CD4-positive, alpha-beta T cell treated with Interferon alpha-2 for 1 hour (primary cell): ENCODE measurements at places on chromosomes 16 and 17.

- no peak for DNase-seq
These were observed 10.1 kb downstream of the TBC1D26 start for GRCh38 chr17:15742051-15742795.

- DNase-seq: no peak
These were observed 6.0 kb upstream of the DCXR start for GRCh38 chr17:82043507-82043906.

- no peak for DNase-seq
These were observed 18.8 kb downstream of the TOM1L1 start for GRCh38 chr17:54919425-54919824.

DNA sequence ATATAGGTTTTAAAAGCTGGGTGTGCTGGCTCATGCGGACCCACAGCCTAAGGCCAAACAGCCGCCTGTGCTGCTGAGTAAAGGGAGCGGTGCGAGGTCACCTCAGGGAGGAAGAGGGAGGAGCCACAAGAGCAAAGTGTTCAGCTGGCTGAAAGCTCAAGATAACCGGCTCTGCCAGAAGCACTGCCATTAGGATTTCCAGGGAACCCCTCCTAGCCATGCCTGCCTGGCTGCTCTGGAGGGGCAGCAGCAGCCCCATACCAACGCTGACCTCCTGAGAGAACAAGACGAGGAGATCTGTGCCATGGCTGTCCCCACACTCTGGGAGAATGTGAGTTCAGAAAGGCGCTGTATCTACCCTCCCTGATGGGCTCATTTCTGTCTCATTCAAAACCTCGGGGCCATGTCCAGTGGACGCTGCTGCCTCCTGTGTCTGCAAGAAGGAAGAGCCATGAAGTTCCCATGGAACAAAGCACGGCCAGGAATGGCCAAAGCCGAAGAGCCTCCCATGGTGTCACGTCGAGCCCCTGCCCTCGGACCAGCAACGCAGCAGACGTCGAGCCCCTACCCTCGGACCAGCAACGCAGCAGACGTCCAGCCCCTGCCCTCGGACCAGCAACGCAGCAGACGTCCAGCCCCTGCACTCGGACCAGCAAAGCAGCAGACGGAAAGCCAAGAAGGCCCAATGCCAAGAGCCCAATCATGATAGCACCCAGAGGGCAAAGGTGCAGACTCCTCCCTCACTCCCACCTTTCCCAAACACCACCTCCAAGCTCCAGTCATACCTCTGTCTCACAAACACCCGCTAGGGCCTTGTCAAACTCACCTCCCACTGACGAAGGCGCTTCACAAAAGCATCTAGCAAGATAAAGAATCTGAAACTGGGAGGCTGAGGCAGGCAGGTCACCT is 107.0 kb downstream of the ANKRD11 start:
- DNase-seq: no peak

- DNase-seq: no peak
These were observed 849 bp upstream of the SULT1A1 start for GRCh38 chr16:28610595-28611191.

DNA sequence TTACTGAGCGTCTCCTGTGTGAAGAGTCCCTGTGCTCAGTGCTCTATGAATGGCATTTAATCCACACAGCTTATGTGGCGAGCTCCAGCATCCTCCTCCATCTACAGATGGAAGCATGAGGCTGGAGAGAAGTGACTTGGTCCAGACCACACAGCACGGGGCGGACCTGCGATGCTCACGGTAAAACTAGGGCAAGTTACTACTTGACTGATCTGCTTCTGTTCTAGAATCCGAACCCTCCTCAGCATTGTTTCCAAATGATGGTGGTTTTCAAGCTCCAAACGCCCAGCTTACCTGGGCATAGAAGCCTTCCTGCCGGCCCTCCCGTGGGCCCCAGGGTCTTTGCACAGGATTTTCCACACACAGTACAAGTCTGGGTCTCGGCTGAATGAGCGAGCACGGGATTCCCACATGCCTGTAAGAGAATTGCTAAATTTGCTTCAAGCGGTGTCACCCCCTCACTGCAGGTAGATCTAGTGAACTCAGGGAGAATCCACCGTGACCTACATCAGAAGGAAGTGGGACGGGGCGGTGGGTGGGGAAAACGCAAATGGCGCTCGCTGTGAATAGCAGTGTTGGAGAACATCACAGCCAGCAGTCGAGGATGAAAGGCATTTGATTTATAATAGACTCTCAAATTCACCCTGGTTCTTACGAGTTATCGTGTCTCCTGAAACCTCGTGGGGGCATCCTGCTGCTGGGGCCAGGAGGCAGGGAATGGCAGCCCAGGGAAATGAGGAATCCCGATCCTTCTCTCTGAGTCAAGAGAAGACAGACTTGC is 101.1 kb downstream of the CMIP start:
- DNase-seq: no peak

GRCh38 chr16:22284637-22285036 is 12.6 kb upstream of the POLR3E start:
- DNase-seq: no peak

DNA sequence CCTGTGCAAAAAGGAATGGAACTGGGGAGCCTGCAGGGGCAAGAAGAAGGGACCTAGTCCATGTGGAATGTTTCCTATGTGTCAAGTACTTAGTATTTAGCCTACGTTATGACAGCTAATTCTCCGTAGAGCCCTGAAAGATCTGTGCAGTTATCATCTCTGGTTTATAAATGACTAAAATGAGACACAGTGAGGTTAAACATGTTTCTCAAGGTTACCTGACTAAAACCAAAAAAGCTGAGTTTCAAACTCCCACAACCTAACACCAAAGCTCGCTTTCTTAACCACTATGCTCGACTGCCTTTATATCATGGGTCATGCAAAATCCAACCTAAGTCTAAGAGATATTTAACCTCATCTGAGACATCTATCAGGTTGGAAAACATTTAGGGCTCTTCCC is 53.3 kb upstream of the CCL2 start:
- DNase-seq: no peak

- DNase-seq: no peak
These were observed 55.4 kb upstream of the NLK start for GRCh38 chr17:27986805-27987684.

GRCh38 chr17:39527220-39527813 is 66.0 kb downstream of the CDK12 start:
- DNase-seq: no peak

DNA sequence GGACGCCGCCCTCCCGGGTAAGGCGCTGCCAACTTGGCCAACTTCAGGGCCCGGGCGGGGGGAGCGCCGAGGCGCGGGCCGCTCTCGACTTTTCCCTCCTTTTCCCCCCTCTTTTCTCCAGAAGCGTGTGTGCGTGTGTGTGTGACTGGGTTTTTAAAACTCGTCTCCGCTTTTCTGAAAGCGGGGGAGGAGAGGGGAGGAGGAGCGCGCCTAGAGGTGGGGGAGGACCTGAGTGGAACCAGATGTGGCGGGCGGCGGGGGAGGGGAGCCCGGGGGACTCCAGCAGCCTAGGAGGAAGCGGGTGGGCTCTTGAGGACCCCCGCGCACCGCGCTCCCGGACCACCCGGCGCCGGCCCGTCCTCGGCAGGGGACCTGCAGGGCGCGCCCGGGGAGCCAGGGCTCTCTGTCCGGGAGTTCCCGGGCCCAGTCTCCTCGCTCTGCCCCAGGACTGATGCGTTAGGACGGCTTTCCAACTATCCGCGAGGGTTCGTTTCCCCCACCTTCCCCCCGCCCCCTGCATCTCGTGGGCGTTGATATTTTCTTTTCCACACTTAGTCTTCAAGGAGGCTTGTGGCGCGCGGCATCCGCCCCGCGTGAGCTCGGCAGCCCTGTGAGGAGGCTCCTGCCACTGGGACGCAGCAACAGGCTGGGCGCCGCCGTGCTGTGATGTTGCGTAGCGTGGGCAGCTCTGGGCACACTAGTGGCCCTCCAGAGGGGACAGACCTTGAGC is 599 bp downstream of the MRC2 start:
- no peak for DNase-seq

GRCh38 chr17:74798239-74798707 is 22.1 kb upstream of the NAT9 start:
- DNase-seq: no peak

DNA sequence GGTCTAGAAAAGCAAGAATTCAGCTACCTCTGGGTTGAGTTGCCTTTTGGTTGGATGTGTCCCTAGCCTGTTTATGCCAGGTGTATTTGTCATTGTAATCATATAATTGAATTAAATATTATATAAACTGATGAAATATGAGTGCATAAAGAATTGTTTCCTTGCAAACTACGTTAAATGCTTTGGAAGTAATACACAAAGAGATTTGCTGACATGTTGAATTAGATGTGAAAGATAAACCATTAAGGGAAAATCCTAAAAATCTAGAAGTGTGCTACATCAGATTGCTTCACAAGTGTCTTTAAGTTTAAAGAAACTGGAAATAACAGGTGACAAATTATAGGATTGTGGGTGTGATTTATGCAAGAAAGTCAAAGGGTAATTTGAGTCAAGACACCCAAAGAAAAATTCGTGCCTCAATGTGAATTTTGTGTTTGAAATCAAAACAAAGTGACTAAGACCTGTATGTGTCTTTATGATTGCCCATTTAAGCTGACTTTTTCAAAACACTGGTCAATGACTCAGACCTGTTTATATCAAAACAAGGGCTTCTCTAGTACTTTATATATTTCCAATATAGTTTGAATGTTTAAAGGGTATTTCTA is 5.1 kb upstream of the PYY start:
- no peak for DNase-seq

DNA sequence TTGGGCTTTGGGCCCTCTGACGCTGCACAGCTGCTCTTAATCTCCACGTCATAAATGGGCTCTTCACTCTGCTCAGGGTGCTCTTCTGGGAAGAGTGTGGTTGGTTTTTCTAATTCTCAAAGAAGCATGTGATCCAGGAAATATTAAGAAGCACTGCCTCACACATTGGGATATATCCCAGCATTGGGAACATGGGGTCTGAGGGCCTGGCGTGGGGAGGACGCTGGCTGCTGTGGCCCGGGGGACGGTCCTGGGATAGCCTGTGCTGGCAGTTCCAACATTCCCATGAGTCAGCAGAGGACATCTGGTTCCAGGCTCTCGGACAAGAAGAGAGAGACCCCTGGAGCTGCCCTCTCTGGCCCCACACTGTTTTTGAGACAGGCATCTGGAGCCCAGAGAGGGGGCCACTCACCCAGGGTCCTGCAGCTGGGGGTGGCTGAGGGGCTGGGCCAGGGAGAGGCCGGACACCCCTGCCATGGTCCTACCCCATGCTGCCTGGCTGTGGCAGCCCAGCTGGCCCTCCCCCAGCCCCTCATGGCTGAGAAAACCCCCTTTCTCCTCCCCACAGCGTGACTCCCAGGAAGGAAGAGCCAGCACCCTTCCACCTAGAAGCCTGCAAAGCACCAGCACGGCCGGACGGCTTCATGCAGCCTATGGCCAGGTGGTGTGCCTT is 58.8 kb downstream of the NT5M start:
- no peak for DNase-seq

GRCh38 chr16:67683767-67684166 is 17.2 kb downstream of the C16orf86 start:
- no peak for DNase-seq

- no peak for DNase-seq
These were observed 6.7 kb downstream of the RPRML start for GRCh38 chr17:46972346-46972745.

DNA sequence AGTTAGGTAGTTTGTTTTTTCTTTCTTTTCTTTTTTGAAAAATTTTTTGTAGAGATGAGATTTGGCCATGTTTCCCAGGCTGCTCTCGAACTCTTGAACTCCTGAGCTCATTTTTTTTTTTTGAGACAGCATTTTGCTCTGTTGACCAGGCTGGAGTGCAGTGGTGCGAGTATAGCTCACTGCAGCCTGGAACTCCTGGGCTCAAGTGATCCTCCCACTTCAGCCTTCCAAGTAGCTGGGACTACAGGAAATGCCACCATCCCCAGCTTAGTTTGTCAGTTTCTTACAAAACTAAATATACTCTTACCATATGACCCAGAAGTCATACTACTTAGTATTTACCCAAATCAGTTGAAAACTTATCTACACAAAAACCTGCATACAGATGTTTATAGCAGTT is 14.4 kb upstream of the FBXO47 start:
- DNase-seq: no peak

GRCh38 chr16:58515871-58516767 is 802 bp downstream of the SETD6 start:
- peak; percentile 46 for DNase-seq

DNA sequence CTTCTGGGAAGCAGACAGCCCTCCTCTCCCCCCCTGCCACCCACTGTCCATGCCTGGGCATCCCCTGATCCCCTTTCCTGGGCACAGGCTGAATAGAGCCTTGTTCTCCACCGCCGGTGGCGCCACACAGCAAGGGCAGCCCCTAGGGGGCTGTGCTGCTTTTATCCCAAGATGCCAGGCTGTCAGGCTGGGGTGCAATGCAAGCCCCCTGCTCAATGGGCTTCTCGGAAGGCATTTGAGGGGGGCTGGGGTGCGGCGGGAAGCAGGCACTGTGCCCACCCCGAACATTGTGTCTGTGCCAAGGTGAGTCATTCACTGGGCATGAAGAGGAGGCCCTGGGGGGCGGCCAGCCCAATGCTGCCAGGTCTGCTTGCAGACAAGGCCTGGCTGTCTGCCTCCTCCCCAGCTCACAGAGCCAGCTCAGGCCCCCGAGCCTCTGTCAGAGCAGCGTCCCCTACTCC is 1.5 kb upstream of the GFAP start:
- DNase-seq: no peak

- DNase-seq: no peak
These were observed 115.2 kb downstream of the RBFOX3 start for GRCh38 chr17:79495665-79496064.

GRCh38 chr16:77207030-77207429 is 7.8 kb downstream of the SYCE1L start:
- DNase-seq: no peak

GRCh38 chr17:14245002-14245401 is 8.3 kb upstream of the CDRT15 start:
- DNase-seq: no peak

- no peak for DNase-seq
These were observed 302.7 kb downstream of the MAF start for GRCh38 chr16:79297805-79298204.

DNA sequence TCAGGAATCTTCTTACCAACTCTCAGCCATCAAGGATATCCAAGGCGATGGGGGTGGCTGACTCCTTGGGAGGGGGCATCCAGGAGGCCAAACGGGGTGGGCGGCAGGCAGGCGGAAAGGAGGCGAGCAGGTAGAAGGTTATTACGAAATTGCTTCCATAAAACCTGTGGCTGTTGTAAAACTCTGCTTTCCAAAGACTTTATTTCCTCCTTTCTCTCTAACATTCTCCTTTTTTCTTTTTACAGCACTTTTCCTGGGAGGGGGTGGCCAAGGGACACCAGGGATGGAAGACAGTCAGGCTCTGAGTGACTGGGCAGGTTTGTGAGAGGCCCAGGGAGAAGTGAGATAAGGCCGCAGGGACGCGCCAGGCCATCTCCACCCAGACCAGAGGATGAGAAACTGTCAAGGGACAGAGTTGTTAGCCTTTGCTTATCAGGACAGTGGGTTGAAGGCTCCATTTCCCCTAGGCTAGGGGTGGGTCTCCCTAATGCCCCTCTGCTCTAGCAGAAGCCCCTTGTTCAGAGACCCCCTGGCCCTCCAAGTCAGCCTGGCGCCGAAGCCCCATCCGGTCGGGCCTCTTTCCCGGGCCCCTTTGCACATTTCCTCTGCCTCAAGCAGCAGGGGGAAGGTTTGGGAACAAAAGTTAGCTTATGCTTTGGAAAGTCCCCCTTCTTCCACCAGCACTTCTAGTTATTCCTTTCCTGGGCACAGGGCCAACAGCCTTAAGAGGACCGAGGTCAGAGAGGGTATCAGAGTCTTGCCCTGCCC is 5.0 kb upstream of the HOXB9 start:
- no peak for DNase-seq
